ENCODE measurements at places on chromosomes 12 and 14. TPM values are rescaled to one million over a fixed set of nuclear protein-coding genes. Genes with fewer than 3 reads are reported as not detected.

POTEG gene
- not detected for total RNA-seq

FAM186B gene
- 0.15 TPM for total RNA-seq

LHX5 gene
- 0.06 TPM for total RNA-seq

SLC6A12 gene
- 1.2 TPM for total RNA-seq

CPNE6 gene
- total RNA-seq, result 0.14 TPM

LRRK2 gene
- 1.7 TPM for total RNA-seq

PIANP gene
- total RNA-seq, result 0.96 TPM

TMTC3 gene
- 9.1 TPM for total RNA-seq

CD163L1 gene
- 0.23 TPM for total RNA-seq

ISM2 gene
- 0.41 TPM for total RNA-seq

UNC119B gene
- 27.0 TPM for total RNA-seq

LBHD2 gene
- 0.22 TPM for total RNA-seq

RESF1 gene
- 18.0 TPM for total RNA-seq

TSPAN9 gene
- total RNA-seq, result 38.5 TPM

ADCK1 gene
- total RNA-seq, result 6.5 TPM

SMIM41 gene
- not detected for total RNA-seq

APEX1 gene
- total RNA-seq, result 263 TPM

KRT6C gene
- total RNA-seq, result not detected

IL22 gene
- total RNA-seq, result not detected

HPD gene
- 1.4 TPM for total RNA-seq

PRB2 gene
- not detected for total RNA-seq

CLEC6A gene
- total RNA-seq, result not detected

KRT8 gene
- 5,279 TPM for total RNA-seq

TRHDE gene
- 0.06 TPM for total RNA-seq

CLEC4D gene
- total RNA-seq, result not detected

DHRS7 gene
- total RNA-seq, result 78.0 TPM

PGF gene
- 4.9 TPM for total RNA-seq

KRT2 gene
- not detected for total RNA-seq

TAPBPL gene
- total RNA-seq, result 3.6 TPM

AQP2 gene
- not detected for total RNA-seq

KCNJ8 gene
- 0.27 TPM for total RNA-seq

STAC3 gene
- total RNA-seq, result 0.54 TPM

ANO2 gene
- total RNA-seq, result 0.14 TPM

WSCD2 gene
- not detected for total RNA-seq

SAMD15 gene
- total RNA-seq, result 2.6 TPM

MEG3 gene
- total RNA-seq, result 49.4 TPM

ATXN3 gene
- 22.3 TPM for total RNA-seq

TAS2R10 gene
- not detected for total RNA-seq

CIT gene
- total RNA-seq, result 14.3 TPM

TNFAIP2 gene
- total RNA-seq, result 294 TPM

NOPCHAP1 gene
- 34.9 TPM for total RNA-seq

HOXC10 gene
- total RNA-seq, result 2.8 TPM

DTX1 gene
- 0.26 TPM for total RNA-seq

MLH3 gene
- total RNA-seq, result 20.3 TPM

CLEC1B gene
- not detected for total RNA-seq

SRGAP1 gene
- total RNA-seq, result 12.0 TPM

FAIM2 gene
- total RNA-seq, result not detected

LRRIQ1 gene
- total RNA-seq, result 1.0 TPM

SH2B3 gene
- 5.8 TPM for total RNA-seq

CEBPE gene
- total RNA-seq, result not detected

GPR84 gene
- 0.09 TPM for total RNA-seq

DICER1 gene
- total RNA-seq, result 23.1 TPM

POMT2 gene
- 26.9 TPM for total RNA-seq

KLRK1 gene
- not detected for total RNA-seq

PPP1R1A gene
- 0.09 TPM for total RNA-seq

WNT1 gene
- total RNA-seq, result 0.21 TPM

Data from A549 treated with dexamethasone at 1 μM for 4 hours (cell line).